Endothelial cell (in vitro differentiated cells): ENCODE measurements at places on chromosomes 5 and 9. TPM values are rescaled to one million over a fixed set of nuclear protein-coding genes. Genes with fewer than 3 reads are reported as not detected.

SH2D3C gene
- total RNA-seq, result 137 TPM

POLR1E gene
- 16.9 TPM for total RNA-seq

NR6A1 gene
- 63.8 TPM for total RNA-seq

NUTM2F gene
- not detected for total RNA-seq

CAST gene
- total RNA-seq, result 105 TPM

PCDHB16 gene
- total RNA-seq, result 10.9 TPM

DNA sequence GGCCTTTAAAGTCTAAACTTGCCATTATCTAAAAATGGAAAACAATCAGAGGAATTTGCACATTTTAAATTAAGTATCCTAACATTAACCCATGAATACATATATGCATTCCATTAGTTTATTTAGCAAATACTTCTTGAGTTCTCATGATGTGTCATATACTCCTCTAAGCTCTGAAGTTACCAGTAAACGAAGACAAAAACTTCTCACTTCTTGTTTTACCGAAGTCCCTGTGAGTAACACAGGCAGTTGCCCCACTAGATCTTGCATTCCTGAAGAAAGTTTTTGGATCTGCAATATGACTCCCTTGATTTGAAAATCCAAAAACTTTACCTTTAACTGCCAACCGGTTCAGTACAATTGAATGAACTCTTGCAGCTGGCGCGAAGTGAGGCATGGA lies 439.0 kb upstream of the MPDZ start:
- H3K36me3 ChIP-seq, result no peaks in the 10 kb centered on the region
- H3K27ac ChIP-seq, result no peak overlapping the region
- DNase-seq, result no peak
- no peak overlapping the region for H3K4me3 ChIP-seq
- H3K4me1 ChIP-seq, result peaks cover 3% of the 10 kb centered on the region
- H3K27me3 ChIP-seq, result no peaks in the 10 kb centered on the region

DNA sequence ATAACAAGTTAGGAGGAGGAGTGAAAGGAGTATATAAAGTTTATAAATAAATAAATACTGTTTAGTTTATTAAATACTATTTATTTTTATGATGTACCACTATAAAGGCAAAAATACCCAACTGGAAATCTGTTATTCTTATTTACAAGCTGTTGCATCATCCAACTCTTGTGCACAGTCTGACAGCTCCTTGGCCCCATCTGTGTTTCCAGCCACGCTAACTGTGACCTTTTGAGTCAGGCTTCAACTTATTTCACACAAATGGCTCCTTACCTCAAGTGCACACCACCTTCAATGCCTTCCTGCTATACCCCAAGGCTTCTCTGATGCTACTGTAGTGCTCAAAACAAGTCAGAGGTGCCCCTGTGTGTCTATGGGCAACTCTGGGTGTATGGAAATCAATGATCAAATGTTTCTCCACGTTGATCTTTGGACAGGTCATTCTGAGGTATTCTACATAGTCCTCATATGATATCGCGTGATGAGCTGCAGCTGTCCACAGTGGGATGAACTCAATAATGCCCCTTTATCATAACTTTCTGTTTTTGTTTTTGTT lies 303.2 kb upstream of the GRAMD2B start:
- no peak overlapping the region for H3K27ac ChIP-seq
- no peak overlapping the region for H3K4me3 ChIP-seq
- DNase-seq, result no peak
- peaks cover 3% of the 10 kb centered on the region for H3K36me3 ChIP-seq
- peaks cover 11% of the 10 kb centered on the region for H3K4me1 ChIP-seq

- no peak overlapping the region for H3K4me3 ChIP-seq
- no peaks in the 10 kb centered on the region for H3K36me3 ChIP-seq
- no peak for DNase-seq
- peaks cover 7% of the 10 kb centered on the region for H3K27me3 ChIP-seq
Observed at GRCh38 chr9:128073253-128073886, 5.3 kb downstream of the SLC25A25 start.

DNA sequence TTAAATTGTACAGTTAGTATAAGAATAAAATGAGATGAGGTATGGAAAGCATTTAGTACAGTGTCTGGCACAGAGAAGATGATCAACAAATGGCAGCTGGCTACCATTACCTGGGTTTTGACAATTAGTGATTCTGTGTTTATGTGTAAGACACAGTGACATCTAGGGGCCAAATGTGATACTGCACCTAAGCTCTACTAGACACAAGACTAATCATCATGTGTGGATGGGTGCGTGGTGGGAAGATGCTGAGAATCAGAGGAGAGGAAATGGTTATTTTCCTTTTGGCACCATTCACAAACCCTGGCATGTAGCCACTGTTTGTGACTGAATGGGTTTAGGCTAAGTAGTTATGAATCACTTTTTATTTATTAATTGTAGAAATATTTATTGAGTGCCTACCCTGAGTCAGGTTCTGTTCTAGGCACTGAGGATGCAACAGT lies 109.8 kb upstream of the TBC1D2 start:
- H3K4me3 ChIP-seq, result no peak overlapping the region
- peaks cover 6% of the 10 kb centered on the region for H3K27me3 ChIP-seq
- H3K4me1 ChIP-seq, result peaks cover 8% of the 10 kb centered on the region

DNA sequence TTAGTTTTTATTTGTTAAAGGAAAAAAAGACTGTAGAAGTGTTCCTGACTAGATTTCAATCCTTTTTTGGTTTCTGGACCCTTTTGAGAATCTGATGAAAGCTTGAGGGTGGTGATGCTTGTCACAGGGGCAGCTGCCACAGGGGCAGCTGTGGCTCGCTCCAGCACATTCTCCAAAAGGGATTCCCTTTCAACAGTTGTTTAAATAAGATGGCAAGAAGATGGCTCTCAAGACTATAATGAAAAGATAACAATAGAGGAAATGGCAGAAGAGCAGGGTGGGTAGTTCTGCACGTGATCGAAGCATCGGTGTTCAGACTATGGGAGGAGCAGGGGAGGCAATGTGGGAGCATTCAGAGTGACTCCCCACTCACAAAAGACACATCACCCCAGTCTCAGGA lies 46.5 kb upstream of the TNFAIP8 start:
- no peak overlapping the region for H3K4me3 ChIP-seq
- peak overlapping the region; percentile 7 for H3K27ac ChIP-seq
- peaks cover 5% of the 10 kb centered on the region for H3K27me3 ChIP-seq

GRCh38 chr5:76400466-76400865 lies 2.6 kb upstream of the IQGAP2 start:
- no peak overlapping the region for H3K27ac ChIP-seq
- DNase-seq, result no peak
- H3K36me3 ChIP-seq, result no peaks in the 10 kb centered on the region

- no peak overlapping the region for H3K27ac ChIP-seq
- H3K4me1 ChIP-seq, result peaks cover 2% of the 10 kb centered on the region
- DNase-seq, result no peak
- no peaks in the 10 kb centered on the region for H3K27me3 ChIP-seq
Observed at GRCh38 chr5:10364186-10364689, 10.7 kb downstream of the MARCHF6 start.

DNA sequence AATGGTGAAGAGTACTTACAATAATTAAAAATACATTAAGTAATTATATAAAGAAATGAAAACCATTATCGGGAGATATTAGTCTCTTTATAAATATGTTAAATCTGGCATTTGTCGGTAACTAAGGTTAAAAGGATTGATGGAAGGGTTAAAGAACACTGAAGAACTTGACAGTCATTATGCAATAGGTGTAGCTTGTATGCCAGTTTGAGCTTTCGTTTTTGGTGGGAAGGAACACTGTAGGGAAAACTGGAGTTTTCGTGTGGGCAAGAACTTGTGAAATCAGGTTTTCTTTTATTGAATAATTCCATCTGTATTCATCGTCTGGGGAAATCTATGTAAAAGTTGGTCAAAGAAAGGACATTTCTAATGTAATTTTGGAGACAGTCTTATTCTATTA lies 142.3 kb downstream of the DMRTA1 start:
- H3K4me1 ChIP-seq, result peaks cover 5% of the 10 kb centered on the region
- DNase-seq, result no peak
- no peaks in the 10 kb centered on the region for H3K36me3 ChIP-seq
- H3K4me3 ChIP-seq, result no peak overlapping the region

GRCh38 chr9:82101475-82101874 lies 112.9 kb downstream of the SPATA31D1 start:
- H3K36me3 ChIP-seq, result no peaks in the 10 kb centered on the region
- no peak overlapping the region for H3K27ac ChIP-seq
- H3K27me3 ChIP-seq, result no peaks in the 10 kb centered on the region

DNA sequence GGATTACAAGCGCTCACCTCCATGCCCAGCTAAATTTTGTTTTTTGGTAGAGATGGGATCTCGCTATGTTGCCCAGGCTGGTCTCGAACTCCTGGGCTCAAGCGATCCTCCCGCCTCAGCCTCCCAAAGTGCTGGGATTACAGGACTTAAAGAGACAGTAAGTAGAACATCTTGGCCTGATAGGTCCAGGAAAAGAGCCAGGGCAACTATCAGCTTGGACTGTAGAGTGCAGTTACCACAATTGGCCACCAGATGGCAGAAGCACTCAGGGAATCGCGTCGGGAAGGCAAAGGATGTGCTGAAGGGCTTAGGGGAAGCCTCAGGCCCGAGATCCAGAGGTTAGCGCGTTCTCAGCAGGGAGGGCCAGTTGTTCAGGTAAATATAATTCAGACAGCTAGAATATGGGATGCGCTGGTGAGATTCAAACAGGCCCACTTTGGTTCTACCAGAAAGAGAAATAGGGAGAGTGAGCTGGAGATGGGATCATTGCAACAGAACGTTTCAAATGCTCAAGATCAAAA lies 21.5 kb downstream of the C9orf57 start:
- H3K36me3 ChIP-seq, result no peaks in the 10 kb centered on the region
- no peaks in the 10 kb centered on the region for H3K4me1 ChIP-seq
- DNase-seq, result peak; percentile 85
- H3K27me3 ChIP-seq, result peaks cover 2% of the 10 kb centered on the region

- H3K4me1 ChIP-seq, result no peaks in the 10 kb centered on the region
- H3K4me3 ChIP-seq, result no peak overlapping the region
- no peak overlapping the region for H3K27ac ChIP-seq
- no peaks in the 10 kb centered on the region for H3K27me3 ChIP-seq
- no peaks in the 10 kb centered on the region for H3K36me3 ChIP-seq
- no peak for DNase-seq
Observed at GRCh38 chr5:21791304-21791703, 1061.8 kb downstream of the CDH12 start.

GRCh38 chr9:10678010-10678409 lies 65.2 kb upstream of the PTPRD start:
- no peak overlapping the region for H3K27ac ChIP-seq
- DNase-seq, result no peak
- H3K4me1 ChIP-seq, result peaks cover 7% of the 10 kb centered on the region
- peaks cover 6% of the 10 kb centered on the region for H3K27me3 ChIP-seq
- no peak overlapping the region for H3K4me3 ChIP-seq
- H3K36me3 ChIP-seq, result no peaks in the 10 kb centered on the region

- DNase-seq, result no peak
- peak overlapping the region; percentile 60 for H3K4me3 ChIP-seq
- H3K27ac ChIP-seq, result peak overlapping the region; percentile 75
- H3K4me1 ChIP-seq, result peaks cover 6% of the 10 kb centered on the region
Observed at GRCh38 chr9:128642675-128643245, 13.9 kb downstream of the DYNC2I2 start.

GRCh38 chr9:124001866-124002525 lies 9.6 kb upstream of the LHX2 start:
- no peak overlapping the region for H3K27ac ChIP-seq
- H3K4me1 ChIP-seq, result peaks cover 27% of the 10 kb centered on the region
- peaks cover 59% of the 10 kb centered on the region for H3K27me3 ChIP-seq
- no peak overlapping the region for H3K4me3 ChIP-seq
- H3K36me3 ChIP-seq, result no peaks in the 10 kb centered on the region

DNA sequence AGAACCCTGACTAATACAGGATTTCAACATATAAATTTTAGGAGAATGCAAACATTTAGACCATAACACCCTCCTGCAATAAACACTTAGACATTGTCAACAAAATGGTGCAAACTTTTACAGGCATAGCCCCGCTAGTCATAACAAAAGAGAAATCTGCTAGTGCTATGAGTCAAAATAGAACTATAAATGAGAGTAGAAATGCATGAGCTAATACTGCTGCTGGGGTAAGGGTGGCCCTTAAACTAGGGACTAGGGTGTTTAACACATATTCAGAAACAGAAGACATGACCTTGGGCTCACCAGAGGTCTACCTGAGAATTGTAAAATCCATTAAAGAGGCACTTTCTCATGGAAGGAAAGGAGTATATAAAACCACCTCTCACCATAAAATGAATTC lies 131.6 kb downstream of the TLR4 start:
- H3K4me1 ChIP-seq, result peaks cover 11% of the 10 kb centered on the region
- no peak overlapping the region for H3K27ac ChIP-seq
- DNase-seq, result no peak
- H3K27me3 ChIP-seq, result no peaks in the 10 kb centered on the region

- DNase-seq, result no peak
- H3K27me3 ChIP-seq, result peaks cover 6% of the 10 kb centered on the region
- peaks cover 16% of the 10 kb centered on the region for H3K36me3 ChIP-seq
- H3K4me1 ChIP-seq, result peaks cover 25% of the 10 kb centered on the region
- H3K4me3 ChIP-seq, result no peak overlapping the region
Observed at GRCh38 chr5:32279223-32279622, 33.5 kb downstream of the MTMR12 start.

- H3K27me3 ChIP-seq, result peaks cover 10% of the 10 kb centered on the region
- H3K4me3 ChIP-seq, result no peak overlapping the region
- H3K36me3 ChIP-seq, result no peaks in the 10 kb centered on the region
- no peak for DNase-seq
Observed at GRCh38 chr9:93136011-93136440, 2.0 kb upstream of the NINJ1 start.

DNA sequence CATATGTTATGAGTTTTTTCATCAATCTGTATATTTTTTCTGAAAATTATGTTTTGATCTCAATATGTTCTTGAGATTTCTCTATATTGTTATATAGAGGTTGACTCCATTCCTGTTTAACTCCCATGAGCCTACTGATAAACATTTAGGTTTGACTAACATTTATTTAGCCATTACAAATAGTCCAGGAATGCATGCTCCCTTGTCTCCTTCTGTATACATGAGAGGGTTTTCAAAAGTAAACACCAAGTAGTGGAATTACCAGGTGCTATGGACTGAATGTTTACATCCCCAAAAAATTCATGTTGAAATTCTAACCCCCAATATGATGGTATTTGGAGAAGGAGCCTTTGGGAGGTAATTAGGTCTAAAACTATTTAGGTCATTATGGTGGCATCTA lies 3.5 kb upstream of the OR5C1 start:
- H3K27ac ChIP-seq, result no peak overlapping the region
- H3K4me1 ChIP-seq, result peaks cover 3% of the 10 kb centered on the region
- H3K4me3 ChIP-seq, result no peak overlapping the region
- no peak for DNase-seq
- H3K36me3 ChIP-seq, result peaks cover 7% of the 10 kb centered on the region

- H3K4me3 ChIP-seq, result no peak overlapping the region
- H3K27ac ChIP-seq, result no peak overlapping the region
- H3K36me3 ChIP-seq, result no peaks in the 10 kb centered on the region
- DNase-seq, result no peak
- H3K4me1 ChIP-seq, result peaks cover 7% of the 10 kb centered on the region
Observed at GRCh38 chr5:137254119-137255090, 244.7 kb downstream of the SPOCK1 start.
